ENCODE measurements at places on chromosomes 3 and 15. TPM values are rescaled to one million over a fixed set of nuclear protein-coding genes. Genes with fewer than 3 reads are reported as not detected.

- no peak for DNase-seq
Observed at GRCh38 chr15:65962187-65962586, 92.9 kb downstream of the RAB11A start.

DNA sequence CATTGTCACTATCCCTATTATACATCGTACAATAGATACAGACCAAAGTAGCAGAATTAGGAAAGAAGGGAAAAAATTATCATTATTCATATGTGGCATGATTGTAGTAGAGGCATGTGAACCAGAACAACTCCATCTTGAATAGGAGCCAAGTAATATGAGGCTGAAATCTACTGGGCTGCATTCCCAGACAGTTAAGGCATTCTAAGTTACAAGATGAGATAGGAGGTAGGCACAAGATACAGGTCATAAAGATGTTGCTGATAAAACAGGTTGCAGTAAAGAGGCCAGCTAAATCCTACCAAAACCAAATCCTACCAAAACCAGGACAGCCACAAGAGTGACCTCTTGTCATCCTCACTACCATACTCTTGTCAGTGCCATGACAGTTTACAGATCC lies 1035.4 kb upstream of the SEMA6D start:
- DNase-seq: no peak

DNA sequence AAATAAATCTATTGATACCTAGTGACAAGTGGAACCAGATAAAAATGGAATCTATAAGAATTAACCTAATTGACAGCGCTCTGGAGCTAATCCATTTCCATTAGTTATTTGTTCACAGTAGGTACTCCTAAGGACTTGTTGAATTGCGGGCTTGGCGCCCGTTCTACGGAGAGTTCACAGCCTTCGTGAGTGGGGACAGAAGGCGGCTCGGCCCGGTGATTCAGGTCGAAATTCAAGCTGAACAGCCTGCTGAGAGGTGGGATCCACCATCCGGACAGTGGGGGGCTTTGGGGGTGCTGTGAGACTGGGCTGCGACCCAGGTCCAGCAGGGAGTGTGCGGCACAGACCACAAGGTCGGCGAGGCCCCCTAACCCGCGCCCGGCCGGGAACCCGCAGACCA lies 779 bp upstream of the CTNNB1 start:
- peak; percentile 40 for DNase-seq

DNA sequence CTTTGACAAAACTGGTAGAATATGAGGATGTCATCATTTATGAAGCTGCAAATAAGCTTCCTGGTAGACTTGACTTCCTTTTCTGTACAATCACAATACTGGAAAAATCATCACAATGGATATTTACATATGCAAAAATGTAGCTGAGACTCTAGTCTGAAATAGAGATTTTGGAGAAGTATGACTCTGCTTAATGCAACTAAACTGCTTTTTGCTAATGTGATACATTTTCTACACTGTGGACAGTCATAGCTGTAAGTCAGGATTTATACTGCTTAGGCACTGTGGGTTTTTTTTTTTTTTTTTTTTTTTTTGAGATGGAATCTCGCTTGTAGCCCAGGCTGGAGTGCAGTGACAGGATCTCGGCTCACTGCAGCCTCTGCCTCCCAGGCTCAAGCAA lies 34.5 kb upstream of the ST3GAL6 start:
- DNase-seq: no peak

- DNase-seq: no peak
Observed at GRCh38 chr3:157700405-157700804, 197.2 kb upstream of the VEPH1 start.

DNA sequence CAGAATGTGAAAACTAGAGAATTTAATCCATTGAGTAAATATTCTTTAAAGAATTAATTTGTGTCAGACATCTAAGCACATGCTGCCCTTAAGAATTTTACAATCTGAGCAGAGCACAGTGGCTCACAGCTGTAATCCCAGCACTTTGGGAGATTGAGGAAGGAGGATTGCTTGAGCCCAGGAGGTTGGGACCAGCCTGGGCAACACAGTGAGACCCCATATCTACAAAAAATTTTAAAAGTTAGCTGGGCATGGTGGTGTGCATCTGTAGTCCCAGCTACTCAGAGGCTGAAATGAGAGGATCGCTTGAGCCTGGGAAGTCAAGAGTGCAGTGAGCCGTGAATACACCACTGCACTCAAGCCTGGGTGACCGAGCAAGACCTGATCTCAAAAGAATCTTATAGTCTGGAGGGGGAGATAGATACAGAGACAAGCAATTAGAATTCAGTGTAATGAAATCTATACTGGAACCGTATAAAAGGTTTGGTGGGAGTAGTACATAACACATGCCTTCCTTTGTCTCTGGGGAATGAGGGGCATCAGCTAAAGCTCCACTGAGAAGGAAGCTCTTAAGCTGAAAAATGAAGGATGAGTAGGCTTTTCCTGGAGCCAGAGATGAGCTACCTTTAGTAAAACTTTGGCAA lies 21.2 kb downstream of the ATP11B start:
- DNase-seq: no peak

DNA sequence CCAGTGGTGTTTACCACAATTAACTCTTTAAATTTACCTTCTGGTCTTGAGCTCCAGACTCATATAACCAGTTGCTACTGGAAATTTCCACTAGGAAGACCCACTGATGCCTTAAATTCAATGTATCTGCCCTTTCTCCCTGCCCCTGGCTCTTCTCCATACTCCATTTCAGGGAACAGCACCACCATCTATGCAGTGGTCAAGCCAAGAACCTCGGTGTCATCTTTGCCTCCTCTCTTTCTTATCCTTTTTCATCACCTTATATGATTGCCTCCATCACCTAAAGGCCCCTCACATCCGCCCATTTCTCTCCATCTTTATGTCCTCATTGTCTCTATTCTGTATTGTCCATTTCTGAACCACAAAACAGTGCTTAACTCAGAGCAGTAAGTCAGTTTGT lies 20.7 kb upstream of the MFSD1 start:
- DNase-seq: no peak

DNA sequence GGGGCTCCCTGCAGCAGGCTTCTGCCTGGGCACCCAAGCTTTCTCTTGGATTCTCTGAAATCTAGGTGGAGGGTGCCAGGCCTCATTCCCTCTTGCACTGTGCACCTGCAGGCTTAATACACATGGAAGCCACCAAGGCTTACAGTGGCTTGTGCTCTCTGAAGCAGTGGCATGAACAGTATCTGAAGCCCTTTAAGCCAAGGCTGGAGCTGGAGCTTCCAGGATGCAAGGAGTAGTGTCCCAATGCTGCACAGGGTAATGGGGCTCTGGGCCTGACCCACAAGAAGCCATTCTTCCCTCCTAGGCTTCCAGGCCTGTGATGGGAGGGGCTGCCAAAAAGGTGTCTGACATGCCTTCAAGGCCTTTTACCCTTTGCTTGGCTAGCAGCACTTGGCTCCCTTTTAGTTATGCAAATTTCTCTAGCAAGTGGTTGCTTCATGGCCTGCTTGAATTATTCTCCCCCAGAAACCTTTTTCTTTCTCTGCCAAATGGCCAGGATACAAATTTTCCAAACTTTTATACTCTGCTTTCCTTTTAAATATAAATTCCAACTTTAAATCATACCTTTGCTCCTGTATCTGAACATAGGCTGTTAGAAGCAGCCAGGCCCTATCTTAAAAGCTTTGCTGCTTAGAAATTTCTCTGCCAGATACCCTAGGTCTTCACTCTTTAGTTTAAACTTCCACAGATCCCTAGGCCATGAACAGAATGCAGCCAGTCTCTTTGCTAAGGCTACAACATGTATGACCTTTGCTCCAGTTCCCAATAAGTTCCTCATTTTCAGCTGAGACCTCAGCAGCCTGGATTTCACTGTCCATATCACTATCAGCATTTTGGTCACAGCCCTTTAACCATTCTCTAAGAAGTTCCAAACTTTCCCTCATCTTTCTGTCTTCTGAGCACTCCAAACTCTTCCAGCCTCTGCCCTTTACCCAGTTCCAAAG lies 201.1 kb upstream of the LRRFIP2 start:
- no peak for DNase-seq

- DNase-seq: no peak
Observed at GRCh38 chr15:98331676-98332075, 316.7 kb upstream of the IGF1R start.

- no peak for DNase-seq
Observed at GRCh38 chr3:78887029-78887428, 880.8 kb downstream of the ROBO1 start.

- DNase-seq: no peak
Observed at GRCh38 chr15:64274341-64274950, 81.5 kb downstream of the CSNK1G1 start.

TM4SF1 gene
- total RNA-seq: 290 TPM
